Hindlimb muscle (tissue), 1 donor: ENCODE measurements at places on chromosomes 7 and 10.

GRCh38 chr10:49057231-49057880, 58.0 kb downstream of the VSTM4 start:
- DNase-seq = no peak

GRCh38 chr10:43209651-43210141, 57.2 kb downstream of the RASGEF1A start:
- no peak for DNase-seq

DNA sequence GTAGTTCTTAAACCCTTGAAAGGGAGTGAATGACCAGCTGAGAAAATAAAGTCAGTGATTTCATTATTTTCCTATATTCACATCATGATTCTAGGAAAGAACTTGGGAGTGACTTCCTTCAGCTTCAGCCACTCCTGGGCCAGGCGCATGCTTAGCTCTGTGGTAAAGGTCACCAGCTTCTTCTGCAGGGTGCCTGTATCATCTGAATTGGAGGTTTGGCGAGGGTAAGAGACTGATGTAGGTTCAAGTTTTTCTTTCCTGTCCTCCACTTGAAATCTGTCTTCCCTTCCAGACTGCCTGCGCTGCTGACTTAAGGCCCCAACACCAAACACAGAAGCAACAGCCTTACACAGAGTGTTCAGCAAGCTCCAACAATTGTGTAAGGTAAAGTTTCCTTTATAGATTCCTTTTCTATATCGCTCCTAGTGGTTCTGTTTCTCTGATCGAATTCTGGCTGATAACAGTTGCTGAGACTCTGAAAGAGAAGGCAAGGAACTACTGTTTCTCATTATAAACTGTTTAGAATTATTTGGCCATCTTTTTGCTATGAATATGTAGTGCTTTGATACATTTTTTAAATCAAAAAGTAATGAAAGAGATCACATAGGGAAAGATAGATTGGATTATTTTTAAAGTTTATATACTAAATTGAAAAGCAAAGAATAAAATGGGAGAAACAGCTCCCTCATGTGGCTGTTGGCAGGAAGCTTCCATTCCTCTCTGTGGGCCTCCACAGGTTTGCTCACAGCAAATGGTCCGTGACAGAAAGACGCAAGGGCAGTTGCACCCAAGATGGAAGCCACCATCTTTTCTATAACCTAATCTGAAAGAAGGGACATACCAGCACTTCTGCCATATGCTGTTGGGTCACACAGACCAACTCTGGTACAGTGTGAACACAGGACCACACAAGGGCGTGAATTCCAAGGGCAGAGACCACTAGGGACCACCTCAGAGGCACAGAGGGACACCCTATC, 14.0 kb downstream of the GATAD1 start:
- DNase-seq = no peak

GRCh38 chr7:76051840-76052239, 3.9 kb downstream of the MDH2 start:
- DNase-seq = no peak

- no peak for DNase-seq
These were observed 162.4 kb upstream of the LAMB4 start for GRCh38 chr7:108292541-108292940.

DNA sequence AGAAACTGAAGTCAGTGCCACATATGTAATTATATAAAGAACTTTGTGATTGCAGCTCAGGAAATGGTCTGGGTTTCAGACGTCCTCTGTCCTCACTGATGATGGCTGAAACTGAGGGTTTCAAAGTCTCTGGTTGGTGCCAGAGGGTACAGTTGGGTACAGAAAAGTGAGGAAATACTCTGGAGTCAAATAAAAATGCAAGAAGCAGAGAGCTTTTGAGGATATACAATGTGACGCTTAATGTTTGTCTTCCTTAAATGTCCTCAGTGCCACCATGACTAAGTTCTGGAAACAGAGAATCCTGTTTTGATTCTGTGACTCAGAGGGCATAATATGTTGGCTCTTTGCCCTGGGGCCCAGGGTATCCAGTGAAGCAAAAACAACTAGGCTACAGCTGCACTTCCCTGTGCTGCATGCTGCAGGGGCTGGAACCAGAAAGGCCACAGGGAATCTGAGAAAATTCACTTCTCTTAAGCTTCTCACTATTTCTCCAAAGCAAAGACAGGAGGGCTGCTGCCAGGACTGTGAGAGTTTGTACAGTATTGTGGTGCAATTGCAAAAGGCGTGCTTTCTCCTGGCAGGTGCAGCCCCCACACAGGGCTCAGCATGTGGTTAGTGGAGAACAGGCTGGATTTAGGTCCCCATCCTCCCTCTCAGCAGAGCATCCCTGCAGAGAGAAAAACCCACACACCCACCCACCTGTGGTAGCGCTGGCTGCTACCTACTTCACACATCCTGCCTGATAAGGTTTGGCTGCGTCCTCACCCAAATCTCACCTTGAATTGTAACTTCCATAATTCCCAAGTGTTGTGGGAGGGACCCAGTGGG, 169.5 kb upstream of the SVIL start:
- no peak for DNase-seq

DNA sequence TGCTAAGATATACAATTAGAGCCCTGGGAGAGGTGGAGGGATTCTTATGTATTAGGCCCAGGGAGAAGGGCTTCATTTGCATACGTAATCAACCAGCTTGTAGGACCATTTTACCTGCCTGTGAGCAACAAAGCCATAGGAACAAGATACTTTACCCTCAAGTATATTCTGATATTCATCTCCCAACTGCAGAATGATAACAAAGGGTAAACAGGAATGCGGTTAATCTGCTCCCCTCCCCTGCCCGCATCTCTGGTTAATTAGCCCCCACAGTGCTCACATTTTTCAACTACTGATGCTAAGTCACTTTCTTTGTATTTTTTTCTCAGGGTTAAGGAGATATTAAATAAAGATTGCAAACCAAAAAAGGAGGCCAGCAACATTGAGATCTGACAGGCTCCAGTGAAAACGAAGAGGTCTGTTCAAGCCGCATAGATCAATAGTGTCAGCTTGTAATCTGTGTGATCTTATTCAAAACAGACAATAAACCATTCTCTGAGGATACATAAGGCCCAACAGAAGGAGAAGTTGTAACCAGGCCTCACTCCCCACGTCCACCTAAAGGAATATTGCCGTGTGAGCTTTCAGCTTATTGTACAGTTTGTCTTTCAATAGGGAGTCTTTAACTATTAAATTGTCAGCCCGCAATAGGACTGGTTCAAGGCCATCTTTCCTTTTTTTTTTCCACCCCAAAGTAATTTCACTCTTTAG, 203.4 kb downstream of the RAPGEF5 start:
- no peak for DNase-seq
